Stimulated activated CD8-positive, alpha-beta memory T cell treated with anti-CD3 and anti-CD28 coated beads, Interleukin-2, amount 100 ng/mL, for 1 hour (primary cell): ENCODE measurements at places on chromosomes 2 and 18.

- no peak for DNase-seq
Observed at GRCh38 chr2:222709191-222709891, 37.9 kb downstream of the MOGAT1 start.

- DNase-seq = no peak
Observed at GRCh38 chr2:223922308-223922707, 22.8 kb downstream of the WDFY1 start.

DNA sequence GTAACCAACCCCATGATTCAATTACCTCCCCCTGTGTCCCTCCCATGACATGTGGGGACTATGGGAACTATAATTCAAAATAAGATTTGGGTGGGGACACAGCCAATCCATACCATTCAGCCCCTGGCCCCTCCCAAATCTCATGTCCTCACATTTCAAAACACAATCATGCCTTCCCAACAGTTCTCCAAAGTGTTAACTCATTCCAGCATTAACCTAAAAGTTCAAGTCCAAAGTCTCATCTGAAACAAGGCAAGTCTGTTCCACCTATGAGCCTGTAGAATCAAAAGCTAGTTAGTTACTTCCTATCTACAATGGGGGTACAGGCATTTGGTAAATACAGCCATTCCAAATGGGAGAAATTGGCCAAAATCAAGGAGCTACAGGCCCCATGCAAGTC is 32.0 kb upstream of the CCDC141 start:
- DNase-seq = no peak

- DNase-seq = no peak
Observed at GRCh38 chr2:184597571-184597991, 748 bp upstream of the ZNF804A start.

GRCh38 chr2:17643031-17643615 is 102.6 kb downstream of the VSNL1 start:
- DNase-seq = no peak

- no peak for DNase-seq
Observed at GRCh38 chr2:126715111-126715510, 59.2 kb downstream of the GYPC start.

- DNase-seq = no peak
Observed at GRCh38 chr18:46910856-46911255, 6.5 kb downstream of the PIAS2 start.

DNA sequence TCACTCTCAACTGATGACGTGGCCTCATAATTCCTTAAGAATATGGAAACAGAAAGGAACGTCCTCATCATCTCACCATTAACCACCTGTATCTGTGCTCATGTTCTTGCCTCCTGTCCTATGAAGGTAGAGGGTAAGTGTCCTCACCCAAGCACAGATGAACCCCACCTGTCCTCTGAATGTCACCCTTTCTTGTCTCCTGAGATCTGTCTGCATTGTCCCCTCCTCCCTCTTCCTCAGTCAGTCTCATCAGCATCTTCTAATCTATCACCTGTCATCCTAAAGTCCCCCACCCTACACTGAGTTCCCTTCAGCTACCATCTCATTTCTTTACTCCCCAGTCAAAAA is 39.4 kb upstream of the LPIN2 start:
- no peak for DNase-seq

- DNase-seq = no peak
Observed at GRCh38 chr18:49094979-49095632, 144.3 kb upstream of the SMAD7 start.

DNA sequence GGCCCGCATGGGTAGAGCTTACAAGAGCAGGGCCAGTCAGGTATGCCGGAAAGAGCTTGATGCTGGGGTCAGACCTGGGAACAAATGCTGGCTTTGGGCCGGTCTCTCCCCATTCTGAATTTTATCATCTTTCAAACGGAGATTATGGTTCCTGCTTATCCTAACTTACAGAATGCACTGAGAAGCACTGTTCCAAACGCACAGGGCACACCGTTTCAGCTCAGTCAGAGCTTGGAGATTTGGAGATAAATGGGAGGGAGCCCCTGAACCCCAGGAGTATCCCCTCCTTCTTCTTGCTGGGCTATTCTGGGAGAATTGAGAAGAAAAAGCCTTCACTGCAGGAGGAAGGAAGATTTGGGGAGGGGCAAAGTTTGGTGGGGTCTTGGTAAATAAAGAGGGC is 169.4 kb downstream of the DDX1 start:
- DNase-seq = no peak

DNA sequence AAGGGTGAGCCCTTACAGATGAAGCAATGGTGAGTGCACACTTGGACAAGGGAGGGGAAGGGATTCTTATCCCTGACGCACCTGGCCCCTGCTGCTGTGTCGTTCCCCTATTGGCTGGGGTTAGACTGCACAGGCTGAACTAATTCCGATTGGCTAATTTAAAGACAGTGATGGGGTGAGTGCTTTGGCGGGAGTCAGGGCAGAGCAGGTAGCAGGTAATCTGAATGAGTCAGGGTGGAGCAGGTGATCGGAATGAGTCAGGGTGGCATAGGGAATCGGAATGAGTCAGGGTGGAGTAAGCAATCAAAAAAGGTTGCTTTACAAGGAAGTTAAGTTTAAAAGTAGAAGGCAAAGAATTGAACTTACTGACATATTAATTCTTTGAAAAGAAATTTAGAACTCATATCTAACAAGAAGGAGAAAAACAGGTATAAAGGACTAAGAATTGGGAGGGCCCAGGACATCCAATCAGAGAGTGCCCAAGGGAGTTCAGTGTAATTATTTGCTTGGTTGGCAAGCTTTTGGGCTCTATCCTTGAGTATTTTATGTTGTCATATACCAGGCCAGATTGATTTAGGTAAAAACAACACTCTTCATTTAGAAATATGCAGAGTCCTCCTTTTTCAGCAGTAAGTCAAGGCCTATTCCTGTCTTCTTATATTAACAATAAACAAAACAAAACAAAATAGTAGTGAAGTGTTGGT is 52.3 kb upstream of the RALBP1 start:
- DNase-seq = no peak

GRCh38 chr2:128984081-128984480 is 665.4 kb upstream of the HS6ST1 start:
- no peak for DNase-seq

DNA sequence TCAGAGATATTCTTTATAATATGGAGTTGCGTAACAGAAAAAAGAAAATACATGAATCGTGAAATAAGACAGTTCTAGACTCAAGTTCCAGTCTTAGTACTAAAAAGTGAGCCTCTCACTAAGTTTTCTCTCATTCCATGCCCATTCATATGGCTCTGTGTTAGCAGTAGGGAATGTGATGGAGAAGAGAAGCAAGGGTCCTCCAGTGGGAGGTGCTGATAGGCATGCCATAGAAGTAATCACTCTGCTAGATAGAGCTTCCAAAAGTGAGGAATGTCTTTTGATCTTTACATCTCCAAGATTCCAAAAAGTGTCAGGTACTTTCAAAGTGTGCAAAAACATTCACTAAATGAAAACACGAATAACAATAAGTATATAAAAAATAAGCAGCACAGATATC is 678.4 kb downstream of the DCDC2C start:
- no peak for DNase-seq

DNA sequence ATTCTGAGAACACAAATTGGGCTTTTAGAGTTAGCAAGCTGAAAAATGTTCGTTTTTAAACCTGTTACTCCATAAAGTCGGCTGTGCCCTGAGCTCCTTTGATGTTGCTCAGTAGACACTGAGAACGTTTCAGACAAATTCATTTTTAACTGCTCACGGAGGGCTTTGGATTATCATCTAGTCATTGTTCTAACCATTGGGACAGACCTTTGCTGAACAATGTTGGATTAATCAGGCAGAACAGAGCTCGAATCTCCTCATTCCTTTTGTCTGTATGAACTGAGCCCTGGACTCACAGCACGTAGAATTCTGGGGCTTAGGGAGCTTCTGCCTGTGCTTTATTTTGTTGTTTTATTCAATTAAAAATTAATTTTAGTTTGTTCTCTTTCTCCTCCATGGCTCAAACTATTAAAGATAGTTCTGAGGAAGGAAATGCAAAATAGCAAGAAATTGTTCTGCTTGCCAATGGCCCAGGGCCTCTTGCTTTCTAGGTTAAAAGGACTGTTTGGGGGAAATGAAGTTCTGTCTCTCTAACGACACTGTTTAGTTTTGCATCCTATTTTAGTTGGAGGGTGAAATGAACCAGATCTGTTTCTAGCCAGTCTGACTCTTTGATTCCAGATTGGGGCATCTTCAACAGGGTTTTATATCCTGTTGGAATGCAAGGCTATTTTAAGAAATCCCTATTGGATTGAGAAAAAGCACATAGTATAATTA is 114.7 kb upstream of the CXCR4 start:
- no peak for DNase-seq

- DNase-seq = no peak
Observed at GRCh38 chr2:219664944-219665343, 37.5 kb downstream of the SLC4A3 start.

GRCh38 chr2:105645031-105645937 is 99.4 kb upstream of the NCK2 start:
- no peak for DNase-seq

- DNase-seq = no peak
Observed at GRCh38 chr2:63819765-63820717, 21.7 kb upstream of the UGP2 start.

- no peak for DNase-seq
Observed at GRCh38 chr18:52228166-52228565, 111.8 kb upstream of the DCC start.

GRCh38 chr2:179273461-179273962 is 8.9 kb upstream of the SESTD1 start:
- DNase-seq = no peak

- DNase-seq = no peak
Observed at GRCh38 chr2:54454548-54455130, 1.5 kb upstream of the SPTBN1 start.

- DNase-seq = no peak
Observed at GRCh38 chr2:25512707-25513106, 160.7 kb downstream of the DTNB start.

GRCh38 chr18:57301573-57302559 is 50.5 kb upstream of the ST8SIA3 start:
- no peak for DNase-seq

GRCh38 chr2:36528766-36529392 is 69.1 kb downstream of the FEZ2 start:
- no peak for DNase-seq

GRCh38 chr2:25411281-25411680 is 69.6 kb upstream of the DNMT3A start:
- no peak for DNase-seq

DNA sequence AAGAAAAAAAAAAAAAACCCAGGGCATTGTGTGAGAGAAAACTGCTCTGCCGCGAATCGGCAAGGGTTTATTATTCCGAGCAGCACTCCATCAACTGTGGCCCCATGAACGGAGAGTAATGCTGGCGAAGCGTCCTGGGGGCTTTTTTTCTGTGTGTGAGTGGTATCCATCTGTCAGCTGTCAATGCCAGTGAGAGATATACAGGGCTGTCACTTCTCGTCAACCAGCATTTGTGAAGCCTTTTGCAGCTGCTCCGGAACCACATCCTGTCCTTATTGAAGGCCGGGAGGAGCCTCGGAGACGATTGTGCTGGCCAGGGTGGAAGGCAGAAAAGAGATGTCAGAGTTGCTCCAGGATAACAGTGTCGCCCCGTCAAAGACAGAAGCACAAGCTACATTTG is 356.9 kb upstream of the SMIM21 start:
- DNase-seq = no peak

- no peak for DNase-seq
Observed at GRCh38 chr2:175576875-175577274, 395.4 kb upstream of the ATP5MC3 start.

GRCh38 chr2:220504938-220505503 is 877.6 kb downstream of the SLC4A3 start:
- DNase-seq = no peak

- DNase-seq = no peak
Observed at GRCh38 chr2:30287857-30288513, 56.7 kb downstream of the LBH start.

DNA sequence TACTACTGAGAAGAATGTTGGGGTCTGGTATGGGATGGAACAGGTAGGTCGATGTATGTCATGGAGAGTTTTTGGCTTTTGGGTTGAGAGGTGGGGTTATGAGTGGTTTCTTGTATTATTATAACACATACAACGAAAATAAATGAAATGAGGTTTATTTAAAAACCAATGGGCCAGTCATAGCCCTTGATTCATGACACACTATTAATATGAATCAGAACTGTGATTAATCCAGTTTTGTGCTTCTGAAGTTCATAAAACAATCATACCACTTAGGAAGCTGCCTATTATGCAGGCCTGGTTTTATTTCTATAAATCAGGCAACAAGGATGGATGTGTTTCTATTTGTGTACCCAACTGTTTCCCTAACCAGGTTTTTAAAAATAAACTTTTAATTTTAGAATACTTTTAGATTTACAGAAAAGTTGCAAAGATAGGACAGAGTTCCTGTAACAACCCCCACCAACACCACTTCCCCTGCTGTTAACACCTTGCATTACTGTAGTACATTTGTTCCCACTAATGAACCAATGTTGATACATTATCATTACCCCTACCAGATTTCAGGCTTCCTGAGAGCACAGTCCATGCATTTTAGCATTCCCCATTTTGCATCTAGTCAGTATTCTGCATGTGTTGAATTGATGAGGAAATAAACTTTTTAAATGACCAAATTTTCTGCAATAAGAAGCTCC is 37.5 kb upstream of the NCOA1 start:
- no peak for DNase-seq

GRCh38 chr2:237876532-237876931 is 17.1 kb downstream of the RAMP1 start:
- no peak for DNase-seq

DNA sequence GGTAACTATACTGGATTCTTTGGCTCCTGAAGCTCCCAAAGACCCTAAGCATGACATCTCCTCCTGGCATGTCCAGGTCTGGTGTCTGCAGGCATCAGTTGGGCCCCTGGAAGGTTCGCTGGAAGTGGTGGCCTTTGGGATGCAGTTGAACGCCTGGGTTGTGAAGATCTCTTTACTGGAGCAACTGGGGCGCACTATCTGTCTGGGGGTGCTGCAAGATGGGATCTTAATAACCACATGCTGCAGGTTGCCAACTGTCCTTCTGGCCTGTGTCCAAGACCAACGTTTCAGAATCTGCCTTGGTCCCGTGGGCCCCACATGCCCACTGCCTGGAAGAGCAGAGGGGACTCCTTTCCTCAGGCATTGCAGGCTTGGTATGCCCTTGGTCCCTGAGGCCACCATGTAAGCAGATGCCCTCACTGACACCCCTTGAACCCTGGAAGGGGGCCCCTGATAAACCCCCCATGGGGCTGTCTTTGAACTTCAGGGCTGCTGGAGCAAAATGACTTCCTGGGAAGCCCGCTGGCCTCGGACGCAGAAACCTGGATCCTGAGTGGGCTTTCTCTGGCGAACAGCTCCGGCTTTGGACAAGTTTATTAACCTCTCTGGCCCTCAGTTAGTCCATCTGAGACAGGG is 101.9 kb downstream of the TWIST2 start:
- DNase-seq = no peak

GRCh38 chr2:71606244-71606643 is 152.9 kb downstream of the DYSF start:
- no peak for DNase-seq

GRCh38 chr2:140650825-140651224 is 1480.0 kb downstream of the LRP1B start:
- DNase-seq = no peak
